Dorsolateral prefrontal cortex (tissue), 122 donors: ENCODE measurements at places on chromosomes 16 and 17.

- no peak for DNase-seq
Observed at GRCh38 chr17:59413014-59413766, 81.7 kb downstream of the YPEL2 start.

- DNase-seq = no peak
Observed at GRCh38 chr16:14366974-14367707, 262.9 kb downstream of the PARN start.

- no peak for DNase-seq
Observed at GRCh38 chr17:42725143-42725542, 19.7 kb downstream of the EZH1 start.

DNA sequence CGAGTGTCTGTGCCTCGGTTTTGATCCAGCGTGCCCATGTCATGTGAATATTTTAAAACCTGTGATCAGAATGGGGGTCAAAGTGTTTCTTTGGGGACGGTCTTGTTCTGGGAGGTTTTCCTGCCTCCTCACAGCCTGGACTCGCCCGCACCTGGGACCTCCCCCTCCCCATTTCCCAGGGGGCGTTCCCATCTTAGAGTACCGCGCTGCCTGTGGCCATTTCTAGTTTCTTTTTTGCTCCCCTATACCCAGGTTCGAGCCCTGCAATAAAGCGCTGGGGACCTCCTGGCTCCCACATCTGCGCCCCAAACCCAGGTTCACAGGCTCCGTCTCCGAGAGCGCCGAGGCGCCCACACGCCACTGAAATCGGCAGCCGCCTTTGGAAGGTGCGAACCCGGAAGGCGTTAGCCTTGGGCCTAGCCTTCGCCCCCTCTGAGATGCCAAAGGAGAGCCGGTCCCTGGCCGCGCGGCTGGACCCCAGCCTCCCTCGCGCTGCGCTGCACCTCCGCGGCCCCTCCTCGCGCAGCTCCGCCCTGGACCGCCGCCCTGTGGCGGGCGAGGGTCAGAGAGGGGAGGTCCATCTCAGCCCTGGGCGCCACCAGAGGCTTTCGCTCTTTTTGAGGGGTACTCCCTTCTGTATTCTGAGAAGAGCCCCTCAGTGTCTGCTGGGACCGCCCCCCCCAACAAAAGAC lies 1.7 kb downstream of the KCNJ12 start:
- DNase-seq = no peak

DNA sequence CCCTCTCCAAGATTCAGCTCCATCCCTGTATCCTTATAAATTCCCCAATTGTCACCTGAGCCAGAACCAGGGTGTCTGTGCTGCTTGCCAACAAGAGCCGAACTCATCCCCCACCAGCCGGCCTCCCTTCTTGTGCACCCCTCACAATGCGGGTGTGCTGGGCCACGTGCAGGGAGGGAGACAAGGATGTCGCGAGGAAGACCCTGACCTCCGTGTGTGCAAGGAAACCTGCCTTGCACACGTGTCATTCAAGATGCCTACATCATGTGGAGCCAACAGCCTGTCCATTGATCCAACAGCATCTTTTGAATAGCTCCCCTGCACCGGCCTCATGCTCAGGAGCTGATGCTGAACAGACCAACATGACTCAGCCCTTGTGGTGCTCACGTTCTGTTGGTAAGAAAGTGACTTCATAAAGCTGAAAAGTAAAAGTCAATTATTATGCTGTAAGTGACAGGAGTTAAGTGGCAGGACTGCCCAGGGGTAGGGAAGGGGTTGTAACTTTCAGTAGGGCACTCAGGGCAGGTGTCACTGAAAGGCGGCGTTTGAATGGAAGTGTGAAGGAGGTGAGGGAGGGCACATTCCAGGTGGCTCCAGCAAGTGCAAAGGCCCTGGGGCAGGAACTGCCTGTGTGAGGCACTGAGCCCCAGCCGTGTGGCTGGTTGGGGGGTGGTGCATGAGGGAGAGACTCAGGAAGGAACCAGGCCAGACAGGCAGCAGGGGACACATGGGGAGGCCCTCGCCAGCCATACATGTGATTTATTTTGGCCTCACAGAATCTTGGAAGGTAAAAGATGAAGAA lies 302.2 kb downstream of the FOXL1 start:
- no peak for DNase-seq

DNA sequence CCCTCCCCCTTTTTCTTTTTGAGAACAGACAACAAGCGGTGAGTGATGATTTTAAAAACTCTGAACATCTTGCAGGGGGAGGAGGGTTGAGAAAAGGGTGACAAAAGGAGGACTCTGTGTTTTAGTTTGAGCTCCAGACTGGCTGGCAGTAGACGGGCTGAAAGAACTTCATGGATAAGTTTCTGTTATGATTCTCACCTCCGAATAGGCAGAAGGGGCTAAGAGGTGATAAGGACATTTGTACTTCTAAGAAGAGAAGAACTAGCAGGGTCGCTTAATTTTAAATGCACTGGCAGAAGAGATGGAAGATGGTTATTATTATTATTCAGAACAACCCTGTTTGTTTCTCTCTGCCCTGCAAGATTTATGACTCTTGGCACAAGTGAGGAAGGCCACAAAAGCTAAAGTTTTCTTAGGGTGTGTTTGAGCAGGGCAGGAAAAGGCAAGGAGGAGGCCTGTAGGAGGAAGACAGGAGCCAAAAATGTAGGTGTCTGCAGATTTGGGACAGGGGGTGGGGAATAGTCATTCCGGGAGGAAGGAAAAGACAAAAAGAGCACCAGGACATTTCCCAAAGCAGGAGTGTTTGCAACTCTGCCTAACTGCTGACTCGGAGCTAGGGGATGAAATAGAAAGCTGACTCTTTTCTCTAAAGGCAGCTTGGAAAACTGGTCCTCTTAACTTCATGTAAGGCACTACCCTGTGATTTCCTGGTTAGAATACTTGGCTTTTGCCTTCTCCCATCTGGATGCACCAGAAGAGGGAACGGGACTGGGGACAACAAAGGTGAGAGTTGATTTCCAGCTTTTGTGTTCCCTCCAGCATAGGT lies 11.9 kb upstream of the HOXB2 start:
- no peak for DNase-seq

- DNase-seq = peak; percentile 31
Observed at GRCh38 chr16:69107316-69107962, 2.0 kb downstream of the HAS3 start.

DNA sequence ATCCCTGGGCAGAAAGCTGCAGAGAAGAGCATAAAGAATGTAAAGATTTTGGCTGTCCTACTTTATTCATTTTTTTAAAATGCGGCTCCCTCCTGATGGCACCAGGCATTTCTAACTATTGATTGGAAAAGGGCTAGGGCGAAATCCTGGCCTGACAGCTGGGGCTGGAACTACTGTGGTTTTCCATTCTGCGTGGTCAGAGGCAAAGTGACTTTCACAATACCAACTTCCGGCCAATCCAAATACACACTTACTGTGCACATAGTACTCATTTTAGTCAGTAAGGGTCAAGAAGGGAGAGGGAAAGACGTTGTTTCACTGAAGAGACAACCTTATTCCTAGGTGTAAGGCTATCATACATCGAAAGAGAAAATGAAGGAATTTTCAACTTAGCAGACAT lies 113.8 kb upstream of the PMFBP1 start:
- DNase-seq = no peak

DNA sequence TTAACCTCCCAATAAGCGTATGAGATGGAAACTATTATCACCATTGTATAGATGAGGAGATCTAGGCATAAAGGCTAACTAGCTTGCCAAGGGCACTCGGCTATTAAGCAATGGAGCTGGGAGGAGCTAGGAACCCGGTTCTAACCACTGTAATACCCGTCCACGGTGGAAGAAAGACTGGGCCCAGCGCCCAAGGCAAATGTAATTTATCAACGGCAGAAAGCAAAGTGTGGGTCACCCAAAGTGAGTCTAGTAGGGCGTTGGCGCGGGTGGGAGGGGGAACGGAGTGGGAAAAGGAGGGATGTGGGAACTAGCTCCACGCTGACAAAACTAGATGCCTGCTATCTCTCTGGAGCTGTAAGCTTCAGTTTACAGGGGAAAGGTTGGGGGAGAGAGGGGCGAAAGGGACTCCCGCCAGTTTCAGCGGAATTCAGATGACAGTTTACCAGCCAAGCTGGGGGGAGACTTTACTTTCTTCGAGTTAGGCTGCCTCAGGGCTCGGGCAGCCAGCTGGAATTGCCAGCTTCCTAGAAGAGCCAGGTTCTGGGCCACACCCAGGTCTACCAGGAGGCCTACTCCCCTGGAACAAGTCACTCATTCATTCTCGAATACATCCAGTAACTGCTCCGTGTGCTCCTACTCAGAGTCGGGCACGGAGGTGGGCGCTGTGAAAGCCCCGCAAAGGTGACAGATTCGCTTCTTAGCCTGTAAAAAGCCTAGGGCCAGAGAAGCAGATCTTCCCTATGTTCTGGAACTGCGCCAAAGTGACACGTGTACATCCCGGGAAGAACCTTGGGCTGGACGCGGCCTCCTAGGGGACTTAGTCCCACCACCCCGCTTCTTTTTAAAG lies 837 bp downstream of the LRRC59 start:
- DNase-seq = no peak

DNA sequence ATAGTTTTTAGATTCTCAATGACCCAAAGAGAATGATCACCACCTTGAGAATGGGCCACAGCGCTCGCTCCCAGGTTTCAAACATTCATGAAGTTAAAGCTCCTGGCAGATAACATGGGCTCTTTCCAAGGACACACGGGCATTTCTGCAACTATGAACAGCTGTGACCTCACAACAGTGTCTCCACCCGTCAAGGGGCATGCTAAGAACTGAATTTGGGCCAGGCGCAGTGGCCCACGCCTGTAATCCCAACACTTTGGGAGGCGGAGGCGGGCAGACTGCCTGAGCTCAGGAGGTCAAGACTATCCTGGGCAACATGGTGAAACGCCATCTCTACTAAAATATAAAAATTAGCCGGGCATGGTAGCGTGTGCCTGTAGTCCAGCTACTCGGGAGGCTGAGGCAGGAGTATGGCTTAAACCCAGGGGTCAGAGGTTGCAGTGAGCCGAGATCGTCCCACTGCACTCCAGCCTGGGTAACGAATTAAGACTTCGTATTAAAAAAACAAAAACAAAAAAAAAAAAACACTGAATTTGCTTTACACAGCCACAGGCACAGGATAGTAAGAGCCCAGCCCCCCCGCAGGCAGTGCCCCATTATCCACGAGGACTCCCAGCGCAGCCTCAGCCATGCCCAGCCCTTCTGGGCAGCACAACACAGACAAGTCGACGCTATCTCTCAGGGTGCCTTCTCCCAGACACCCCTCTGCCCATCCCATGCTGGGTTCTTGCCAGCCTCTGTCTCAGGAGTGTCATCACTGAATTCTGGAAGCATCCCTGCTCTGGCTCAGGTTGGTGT lies 7.2 kb downstream of the USP7 start:
- DNase-seq = no peak

DNA sequence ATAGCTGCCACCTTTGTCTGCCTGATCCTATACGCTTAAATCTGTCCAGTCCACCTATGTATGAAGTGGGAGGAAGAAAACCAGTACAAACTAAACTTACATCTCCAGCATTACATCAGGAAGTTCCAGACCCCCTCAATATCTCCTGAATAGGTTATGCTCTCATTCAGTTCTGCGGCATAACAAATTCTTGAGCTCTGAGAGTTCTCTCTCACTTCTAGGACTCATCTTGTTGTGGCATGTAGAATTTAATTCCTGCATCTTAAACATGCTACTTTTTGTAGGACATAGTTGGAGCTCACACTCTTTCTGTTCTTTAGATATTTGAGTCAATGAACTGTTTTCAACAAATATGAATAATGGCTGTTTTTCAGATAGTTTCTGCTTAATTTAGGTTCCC lies 662.5 kb downstream of the CDH11 start:
- DNase-seq = no peak

DNA sequence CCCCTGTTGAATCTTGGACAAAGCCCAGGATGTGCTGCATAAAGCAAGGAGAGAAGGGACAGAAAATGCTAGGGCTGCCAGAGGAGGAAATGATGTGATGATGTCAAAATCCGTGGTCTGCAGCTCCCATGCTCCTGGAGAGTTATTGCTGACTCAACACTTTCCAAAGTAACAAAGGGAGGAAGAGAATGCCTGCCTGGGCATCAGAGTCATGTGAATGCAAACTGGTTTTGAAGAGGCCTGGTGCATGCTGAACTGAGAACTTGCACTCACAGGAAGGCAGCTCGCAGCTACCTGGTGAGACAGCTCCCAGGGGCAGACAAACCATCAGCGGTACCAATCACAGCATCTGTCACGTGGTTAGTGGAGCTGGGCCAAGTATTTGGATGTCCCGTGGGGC lies 2.8 kb downstream of the MARVELD3 start:
- no peak for DNase-seq

DNA sequence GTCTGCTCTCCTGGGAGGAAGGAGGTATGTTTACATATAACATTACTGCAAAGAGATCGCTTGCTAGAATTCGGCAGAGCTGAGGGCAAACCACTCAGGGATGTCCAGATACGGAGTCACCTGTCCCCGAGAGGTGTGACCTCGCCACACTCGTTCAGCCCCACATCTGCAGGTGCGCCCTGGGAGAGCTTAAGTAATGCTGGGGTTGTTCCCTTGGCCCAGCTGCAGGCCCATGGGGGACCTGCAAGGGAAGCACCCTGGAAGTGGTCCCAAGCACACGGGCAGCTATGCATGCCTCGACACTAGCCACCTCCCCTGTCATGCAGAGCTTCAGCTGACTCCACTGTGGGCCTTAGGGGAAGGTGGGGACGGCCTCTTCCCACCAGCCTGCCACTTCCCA lies 22.2 kb downstream of the USP22 start:
- no peak for DNase-seq

DNA sequence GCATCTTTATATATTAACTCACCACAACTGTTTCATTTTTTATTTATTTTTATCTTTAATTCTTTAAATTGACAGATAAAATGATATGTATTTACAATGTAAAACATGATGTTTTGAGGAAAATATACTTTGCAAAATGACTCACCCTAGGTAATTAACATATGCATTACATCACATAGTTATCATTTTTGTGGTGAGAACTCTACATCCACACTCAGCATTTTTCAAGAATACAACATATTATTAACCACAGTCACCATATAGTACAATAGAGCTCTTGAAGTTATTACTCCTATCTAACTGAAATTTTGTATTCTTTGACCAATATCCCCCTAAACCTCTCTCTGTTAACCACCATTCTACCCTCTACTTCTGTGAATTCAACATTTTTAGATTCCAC lies 194.7 kb upstream of the KIF2B start:
- no peak for DNase-seq

GRCh38 chr16:87115646-87116045 lies 201.5 kb downstream of the C16orf95 start:
- DNase-seq = no peak

DNA sequence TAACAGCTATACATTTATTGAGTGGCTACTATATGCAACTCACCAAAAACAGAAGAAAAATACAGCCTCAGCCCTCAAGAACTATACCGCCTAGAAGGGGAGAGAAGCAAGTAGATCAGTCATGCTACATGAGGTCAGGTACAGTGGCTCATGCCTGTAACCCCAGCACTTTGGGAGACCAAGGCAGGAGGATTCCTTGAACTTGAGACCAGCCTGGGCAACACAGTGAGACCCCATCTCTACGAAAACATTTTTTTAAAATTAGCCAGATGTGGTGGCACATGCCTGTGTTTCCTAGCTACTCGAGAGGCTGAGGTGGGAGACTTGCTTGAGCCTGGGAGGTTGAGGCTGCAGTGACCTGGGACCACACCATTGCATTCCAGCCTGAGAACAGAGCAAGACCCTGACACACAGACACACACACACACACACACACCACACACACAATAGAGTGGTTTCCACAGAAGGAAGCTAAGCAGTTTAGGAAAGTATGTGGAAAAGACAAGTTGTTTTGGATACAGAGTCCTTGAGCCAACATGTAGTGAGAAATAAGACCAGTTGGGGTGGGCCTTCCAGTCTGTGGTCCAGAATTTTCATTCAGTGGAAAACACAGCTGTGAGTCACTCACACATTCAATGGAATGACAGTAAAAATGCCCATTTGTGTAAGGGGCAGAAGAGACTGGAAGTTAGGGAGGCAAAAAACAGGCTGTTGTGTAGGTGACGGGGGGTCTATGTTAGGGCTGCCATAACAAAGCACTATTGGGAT lies 10.7 kb upstream of the SNTB2 start:
- no peak for DNase-seq
